ENCODE measurements at places on chromosomes 12 and 14. TPM values are rescaled to one million over a fixed set of nuclear protein-coding genes. Genes with fewer than 3 reads are reported as not detected.

GRCh38 chr12:127588249-127588648 lies 678.7 kb upstream of the TMEM132C start:
- DNase-seq, result no peak

GRCh38 chr12:41784957-41785356 lies 359.7 kb downstream of the GXYLT1 start:
- no peak for DNase-seq

DNA sequence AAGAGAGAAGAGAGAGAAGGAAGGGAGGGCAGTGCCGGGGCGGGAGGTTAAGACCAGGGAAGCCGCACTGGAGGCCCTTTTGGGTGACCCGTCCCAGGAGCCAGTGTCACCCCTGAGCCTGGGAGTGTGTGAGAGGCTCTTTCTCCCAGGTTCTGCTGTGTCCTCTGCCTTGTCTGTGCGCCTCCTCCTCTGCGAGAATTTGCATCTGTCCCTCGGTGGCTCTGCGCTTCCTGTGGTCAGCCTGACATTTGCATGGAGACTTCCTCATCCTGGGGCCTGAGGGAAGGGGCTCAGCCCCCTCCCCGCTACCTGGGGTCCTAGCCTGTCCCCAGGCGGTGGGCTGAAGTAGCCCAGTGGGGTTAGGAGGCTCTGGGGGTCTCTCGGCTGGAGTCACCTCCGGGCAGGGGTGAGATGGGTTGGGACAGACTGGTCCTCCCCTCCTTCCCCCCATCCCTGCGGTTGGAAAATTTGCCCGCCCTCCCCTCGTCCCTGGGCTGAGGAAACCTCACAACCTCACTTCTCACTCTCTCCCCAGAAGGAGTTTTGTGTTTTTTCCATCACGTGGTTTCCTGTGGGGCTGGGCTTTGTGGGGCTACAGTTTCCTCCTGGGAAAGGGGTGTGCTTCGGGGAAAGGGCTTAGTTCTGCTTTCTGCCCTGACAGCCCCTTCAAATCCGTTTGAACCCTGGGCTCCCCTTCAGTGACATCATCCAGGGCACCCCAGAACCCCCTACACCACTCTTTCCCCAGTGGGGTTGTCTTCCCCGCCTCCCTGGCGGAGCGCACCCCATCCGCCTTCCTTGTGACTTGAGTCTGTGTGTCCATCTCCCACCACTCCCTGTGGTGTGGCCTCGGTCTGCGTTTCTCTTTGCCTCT lies 2.5 kb downstream of the PTPN6 start:
- peak; percentile 57 for DNase-seq

DNA sequence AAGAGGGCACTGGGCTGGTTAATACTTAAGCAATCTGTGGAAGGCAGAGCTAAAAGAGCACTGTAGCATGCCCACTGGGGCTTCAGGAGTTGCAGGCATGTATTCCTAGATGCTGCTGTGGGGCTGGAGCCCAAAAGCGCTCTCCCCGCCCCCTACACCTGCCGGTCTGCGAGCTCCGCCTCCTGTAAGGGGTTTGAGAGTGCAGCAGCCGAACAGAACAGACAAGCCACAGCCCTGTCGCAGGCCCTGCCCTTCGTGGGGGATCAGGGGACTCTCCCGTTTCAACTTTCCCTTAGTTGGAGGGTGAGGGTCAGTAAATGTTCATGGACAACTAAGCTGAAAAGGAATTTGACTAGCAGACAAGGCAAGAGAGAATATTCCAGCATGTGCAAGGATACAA lies 17.6 kb downstream of the SLC38A6 start:
- DNase-seq, result no peak

DNA sequence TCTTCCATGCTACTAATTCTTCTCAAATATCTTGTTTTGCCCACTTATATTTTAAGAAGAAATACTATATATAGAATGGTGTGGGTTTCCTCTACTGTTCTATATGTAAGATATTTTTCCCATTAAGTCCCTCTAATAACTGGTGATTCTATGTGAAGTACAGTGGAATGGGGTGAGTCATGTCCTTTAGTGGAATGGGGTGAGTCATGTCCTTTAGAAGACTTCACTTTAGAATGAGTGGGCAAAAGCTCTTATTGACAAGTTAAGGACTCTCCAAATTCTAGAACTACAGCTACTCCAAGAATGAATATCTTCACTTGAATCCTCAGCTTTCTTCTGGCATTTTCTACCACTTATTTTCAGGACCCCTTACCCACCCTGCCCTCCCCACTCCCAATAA lies 349.9 kb downstream of the ETNK1 start:
- DNase-seq, result no peak

GRCh38 chr12:56839915-56840325 lies 76.8 kb downstream of the HSD17B6 start:
- DNase-seq, result peak; percentile 27

DNA sequence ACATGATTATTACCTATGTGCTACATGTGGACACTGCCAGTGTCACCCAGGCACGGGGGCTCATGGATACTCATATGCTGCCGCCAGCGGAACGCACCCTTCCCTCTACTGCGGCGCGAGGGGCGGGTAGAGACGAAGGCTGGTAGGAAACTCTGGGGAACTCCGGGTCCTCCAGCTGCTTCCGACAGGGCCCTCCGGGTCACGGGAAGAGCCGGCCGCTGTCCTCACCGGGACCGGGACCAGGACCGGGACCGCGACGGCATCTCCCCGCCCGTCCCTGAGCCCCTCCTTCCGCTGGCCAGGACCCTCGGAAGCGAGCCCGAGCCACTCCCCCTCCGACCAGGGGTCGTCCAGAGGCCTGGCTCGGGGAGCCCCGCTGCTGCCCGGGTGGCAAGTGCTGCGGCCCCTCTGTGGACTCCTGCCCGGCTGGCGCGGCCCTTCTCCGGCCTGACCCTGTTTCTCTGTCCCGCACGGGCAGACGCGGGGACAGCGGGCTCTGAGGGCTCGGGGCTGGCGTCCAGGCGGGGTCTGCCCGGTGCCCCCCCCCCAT lies 209.6 kb downstream of the ADGRD1 start:
- DNase-seq, result no peak

PELI2 gene
- total RNA-seq, result 4.1 TPM

CEBPE gene
- 0.24 TPM for total RNA-seq

Data from heart left ventricle (tissue), 16 donors.